Epithelial cell of esophagus (primary cell): ENCODE measurements at places on chromosomes 3 and 15.
A peak's percentile ranks its signal among the peaks of the same experiment; 100 is the strongest.

DNA sequence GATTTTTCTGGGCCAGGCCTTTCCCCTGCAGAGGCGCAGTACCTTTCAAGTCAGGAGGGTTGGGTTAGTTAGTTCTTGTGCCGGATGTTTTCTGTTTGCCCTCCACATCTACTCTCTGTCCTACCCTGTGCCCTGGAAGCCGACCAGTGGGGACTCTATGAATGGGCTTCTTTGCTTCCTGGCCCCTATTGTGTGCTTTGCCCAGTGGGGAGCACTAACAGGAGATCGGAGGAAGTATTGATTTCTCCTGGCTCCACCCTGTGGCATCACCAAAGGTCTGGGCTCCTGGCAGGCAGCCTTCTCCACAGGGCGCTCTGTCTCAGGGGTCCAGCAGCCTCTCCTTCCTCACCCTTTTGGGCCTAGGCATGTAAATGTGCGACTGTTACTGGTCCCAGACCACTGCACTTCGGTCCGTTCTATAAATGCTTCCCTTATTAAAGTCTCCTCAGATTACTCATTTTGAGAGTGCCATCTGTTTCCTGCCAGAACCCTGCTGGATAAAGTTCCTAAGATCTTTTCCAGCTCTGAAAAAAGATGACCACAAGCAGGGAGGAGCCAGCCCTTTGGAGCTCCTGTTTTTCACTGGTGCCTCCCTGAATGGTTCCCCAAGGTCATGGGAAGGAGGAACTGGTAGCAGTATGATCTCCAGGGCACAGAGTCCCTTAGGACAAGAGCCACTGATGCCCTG lies 44.5 kb downstream of the CTDSPL start:
- no peak for DNase-seq

GRCh38 chr3:116005404-116005803 lies 382.1 kb downstream of the GAP43 start:
- peak; percentile 97 for DNase-seq

DNA sequence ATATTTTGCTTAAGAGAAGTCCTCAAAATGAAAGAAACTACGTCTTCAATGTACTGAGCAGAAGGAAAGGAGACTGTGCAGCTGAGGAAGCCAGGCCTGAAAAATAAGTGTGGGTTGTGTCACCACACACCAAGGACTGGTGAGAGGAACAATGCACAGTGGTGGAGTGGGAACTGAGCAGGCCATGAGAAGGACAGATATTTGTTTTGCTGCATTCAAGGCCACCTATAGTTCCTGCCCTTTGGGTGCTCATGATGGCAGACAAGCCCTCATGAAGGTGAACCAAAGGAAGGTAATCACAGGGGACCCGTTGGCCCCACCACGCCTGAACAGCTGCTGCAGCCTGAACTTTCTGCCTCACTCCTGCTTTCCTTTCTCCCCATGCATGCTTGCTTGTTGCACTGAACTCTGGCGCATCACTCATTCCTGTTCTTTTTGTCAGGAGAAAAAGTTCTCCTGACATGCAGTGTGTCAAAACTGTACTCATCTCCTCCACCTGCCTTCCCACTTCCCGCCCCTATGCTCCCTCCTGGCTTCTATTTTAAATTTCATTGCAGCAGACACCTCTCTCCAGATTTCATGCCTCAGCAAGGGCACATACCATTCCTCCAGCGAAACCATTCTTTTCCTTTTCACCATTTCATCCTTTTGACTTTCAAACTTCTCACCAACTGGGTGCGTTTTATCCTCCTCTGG lies 2.2 kb upstream of the RNF7 start:
- DNase-seq, result no peak

DNA sequence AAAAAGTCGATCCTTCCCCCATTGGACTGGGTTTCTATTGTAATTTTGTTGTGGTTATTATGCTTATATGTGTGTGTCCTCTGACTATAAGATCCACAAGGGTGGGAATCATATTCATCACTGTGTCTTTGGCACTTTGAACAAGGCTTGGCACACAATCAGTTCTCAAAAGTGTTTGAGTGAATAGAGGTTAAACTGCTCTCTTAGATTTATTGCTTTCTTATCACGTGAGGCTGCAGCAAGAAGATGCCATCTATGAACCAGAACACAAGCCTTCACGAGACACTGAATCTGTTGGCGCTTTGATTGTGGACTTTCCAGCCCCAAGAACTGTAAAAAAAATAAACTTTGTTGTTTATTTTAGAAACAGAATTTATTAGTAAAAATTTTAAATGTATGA lies 295.0 kb upstream of the MDFIC2 start:
- no peak for DNase-seq

GRCh38 chr3:137259701-137260100 lies 301.9 kb downstream of the IL20RB start:
- no peak for DNase-seq

- no peak for DNase-seq
These were observed 23.1 kb downstream of the SCAP start for GRCh38 chr3:47452453-47453215.

GRCh38 chr15:32657941-32658340 lies 16.4 kb downstream of the SCG5 start:
- DNase-seq, result peak; percentile 41

DNA sequence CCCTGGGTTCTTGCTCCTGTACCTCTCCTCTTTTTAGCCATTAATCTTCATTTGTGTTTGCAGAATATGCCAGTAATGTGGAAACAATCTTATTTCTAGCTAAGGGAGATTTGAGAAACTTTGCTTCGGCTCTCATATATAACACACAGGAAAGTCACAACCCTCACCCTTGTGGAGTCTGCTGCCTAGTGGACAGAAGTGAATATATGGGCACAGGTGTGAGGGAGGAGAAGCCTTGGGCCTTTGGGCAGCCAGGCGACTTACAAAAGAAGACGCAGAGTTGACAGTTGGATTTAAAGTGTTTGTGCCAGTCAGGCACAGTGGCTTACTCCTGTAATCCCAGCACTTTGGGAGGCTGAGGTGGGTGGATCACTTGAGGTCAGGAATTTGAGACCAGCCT lies 181.8 kb upstream of the TBL1XR1 start:
- DNase-seq, result no peak

- no peak for DNase-seq
These were observed 11.2 kb downstream of the LRRK1 start for GRCh38 chr15:100930306-100930848.

- no peak for DNase-seq
These were observed 2.4 kb downstream of the EIF4G1 start for GRCh38 chr3:184316792-184317191.

GRCh38 chr3:185362850-185363661 lies at the start of gene MAP3K13:
MAP3K13 (plus strand) TSS chr3:185363136; CDS start chr3:185428582, 65,446 bp downstream.
- DNase-seq, result peak; percentile 96

GRCh38 chr3:12590096-12590495 lies 33.2 kb downstream of the MKRN2 start:
- no peak for DNase-seq

DNA sequence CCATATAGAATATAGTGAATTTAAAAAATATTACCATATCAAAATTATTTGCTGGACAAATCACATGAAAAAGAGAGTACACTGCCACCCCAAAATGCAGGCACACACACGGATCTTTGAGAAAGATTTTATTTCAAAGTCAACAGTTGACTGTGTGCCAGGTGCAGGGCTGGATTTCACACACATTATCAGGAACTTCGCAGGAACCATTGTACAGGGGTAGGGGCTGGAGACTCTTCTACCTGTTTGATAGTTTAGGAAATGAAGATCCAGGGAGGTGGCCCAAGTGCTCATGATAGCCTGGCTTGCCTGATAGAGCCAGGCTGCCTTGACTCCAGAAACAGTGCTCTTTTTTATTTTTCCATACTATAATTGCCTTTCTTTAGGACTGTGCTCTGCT lies 54.2 kb downstream of the IL1RAP start:
- DNase-seq, result no peak

- DNase-seq, result peak; percentile 17
These were observed 10.6 kb downstream of the MELTF start for GRCh38 chr3:197019021-197019420.

- no peak for DNase-seq
These were observed 245.2 kb downstream of the TLE3 start for GRCh38 chr15:69852482-69852881.

- peak; percentile 36 for DNase-seq
These were observed 251.1 kb downstream of the TJP1 start for GRCh38 chr15:29570948-29571791.

DNA sequence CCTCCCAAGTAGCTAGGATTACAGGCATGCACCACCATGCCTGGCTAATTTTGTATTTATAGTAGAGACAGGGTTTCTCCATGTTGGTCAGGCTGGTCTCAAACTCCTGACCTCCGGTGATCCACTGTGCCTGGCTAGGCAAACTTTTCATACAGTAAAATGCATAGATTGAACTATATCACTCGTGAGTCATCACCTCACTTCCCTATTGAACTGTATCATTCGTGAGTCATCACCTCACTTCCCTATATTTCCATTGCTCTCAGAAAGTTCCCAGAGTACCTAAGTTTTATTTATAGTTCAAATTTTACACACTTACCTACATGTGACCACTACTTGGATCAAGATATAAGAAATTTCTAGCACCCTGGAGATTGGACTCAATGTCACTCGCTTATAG lies 73.6 kb upstream of the ACAD9 start:
- peak; percentile 84 for DNase-seq

DNA sequence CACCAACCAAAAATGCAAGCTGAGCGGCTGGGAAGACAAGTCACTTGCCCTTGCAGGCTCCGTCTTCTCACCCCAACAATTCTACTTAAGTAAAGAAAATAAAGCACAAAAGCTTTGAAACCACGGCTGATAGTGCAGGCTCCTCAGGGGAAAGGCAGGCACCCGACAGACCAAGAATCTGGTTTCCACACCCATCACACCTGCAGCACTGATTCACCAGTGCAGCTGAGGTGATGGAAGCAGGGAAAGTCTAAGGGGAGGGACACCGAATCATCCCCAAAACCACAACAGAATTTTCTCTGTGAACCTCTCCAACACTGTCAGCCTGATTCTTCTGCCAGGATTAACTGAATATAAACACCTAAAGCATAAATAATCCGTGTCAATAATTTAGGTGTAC lies 62.0 kb upstream of the NSMCE3 start:
- DNase-seq, result peak; percentile 4
